ENCODE measurements at places on chromosomes 1 and 21.

DNA sequence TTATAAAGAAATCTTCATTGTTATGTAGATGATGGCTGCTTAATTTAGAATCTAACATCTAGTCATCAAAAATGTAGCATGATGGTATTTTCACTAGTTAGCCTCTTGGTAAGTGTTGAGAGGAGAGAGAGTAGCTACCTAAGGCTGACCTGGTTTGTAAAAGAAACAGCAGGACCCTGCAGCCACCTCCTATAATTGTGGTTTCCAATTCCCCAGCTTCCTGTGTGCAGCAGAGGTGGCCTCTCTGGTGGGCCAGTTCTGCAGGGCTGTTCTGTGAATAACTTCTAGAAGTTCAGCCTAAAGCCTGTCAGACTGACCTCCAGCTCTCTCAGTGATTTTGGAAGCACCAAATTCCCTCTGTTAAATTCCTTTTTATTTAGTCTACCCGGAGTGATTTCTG lies 246.4 kb upstream of the LRRC7 start:
- peak; percentile 10 for DNase-seq

- no peak for DNase-seq
Observed at GRCh38 chr21:43353282-43354025, 73.5 kb downstream of the SIK1 start.

DNA sequence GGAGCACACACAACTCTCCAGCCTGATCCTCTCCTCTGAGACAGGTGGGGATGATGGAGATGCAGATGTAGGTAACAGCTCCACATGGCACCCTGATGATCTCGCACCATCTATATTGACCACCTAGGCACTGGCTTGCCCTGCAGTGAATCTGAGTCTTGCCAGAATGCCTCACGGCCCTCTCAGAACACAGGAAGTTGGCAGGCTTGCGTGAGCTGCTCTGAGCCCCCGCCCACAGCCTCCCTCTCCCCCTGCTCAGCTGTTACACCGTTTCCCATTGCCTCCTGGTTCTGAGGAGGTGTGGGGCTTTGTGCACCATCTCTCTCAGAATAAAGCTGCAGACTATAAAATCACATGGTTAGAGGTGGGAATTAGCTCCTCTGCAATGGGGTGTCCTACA lies 48.0 kb downstream of the URB2 start:
- DNase-seq: no peak

DNA sequence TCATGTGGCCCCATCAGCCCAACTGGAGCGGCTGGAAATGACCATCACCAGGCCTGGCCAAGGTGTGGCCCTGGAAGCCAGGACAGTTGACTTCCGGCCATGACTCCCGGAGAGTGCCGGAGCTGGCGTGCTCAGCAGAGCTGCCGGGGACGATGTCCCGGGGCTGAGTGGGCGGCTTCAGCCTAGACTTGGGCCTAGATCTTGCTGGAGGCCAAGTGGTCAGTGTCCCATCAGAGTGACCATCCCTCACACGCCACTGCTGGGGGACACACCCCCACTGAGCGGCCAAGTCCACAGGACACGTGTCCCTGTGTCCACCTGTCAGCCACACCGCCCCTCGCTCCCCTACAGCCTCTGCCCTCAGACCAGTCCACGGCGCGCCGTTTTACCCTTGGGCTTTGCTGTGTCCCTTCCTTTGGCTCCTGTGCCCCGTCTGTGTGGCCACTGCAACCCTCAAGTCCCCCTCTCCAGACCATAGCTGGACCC lies 4.0 kb downstream of the FAAP20 start:
- no peak for DNase-seq

DNA sequence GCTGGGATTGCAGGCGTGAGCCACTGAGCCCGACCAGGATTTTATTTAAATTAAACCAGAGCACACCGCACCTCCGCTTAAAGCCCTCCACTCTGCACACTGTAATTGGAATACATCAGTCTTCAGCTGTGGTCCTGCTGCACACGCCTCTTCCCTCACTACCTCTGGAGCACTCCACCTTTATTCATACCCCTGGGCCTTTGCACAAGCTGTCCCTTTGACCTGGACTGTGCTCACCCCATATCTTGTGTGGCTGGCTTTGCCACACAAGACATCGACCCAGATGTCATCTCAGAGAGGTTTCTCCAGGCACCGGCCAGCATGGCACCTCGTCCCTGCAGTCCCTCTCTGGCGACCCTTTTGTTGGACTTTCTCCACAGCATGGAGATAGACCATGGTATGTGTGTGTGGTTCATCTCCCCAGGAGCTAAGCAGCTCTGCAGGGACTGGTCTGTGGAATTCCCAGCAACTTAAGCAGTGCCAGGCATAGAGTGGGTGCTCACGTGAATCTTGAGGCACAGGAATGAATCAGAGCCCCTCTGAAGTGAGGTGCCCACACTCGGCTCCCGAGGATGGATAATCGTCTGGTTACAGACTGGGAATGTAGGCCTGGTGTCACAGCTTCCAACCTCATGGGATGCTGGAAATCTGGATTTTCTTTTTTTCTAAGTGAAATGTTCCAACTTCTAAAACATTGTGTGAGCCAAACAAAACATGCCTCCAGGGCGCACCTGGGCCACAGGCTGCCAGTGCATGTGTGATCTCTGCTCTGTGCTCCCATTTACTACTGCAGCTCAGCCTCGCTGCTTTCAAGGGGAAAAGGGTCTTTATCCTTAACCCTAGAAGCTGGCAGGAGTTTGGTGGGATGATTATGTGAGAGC lies 61.9 kb downstream of the EVA1C start:
- no peak for DNase-seq

DNA sequence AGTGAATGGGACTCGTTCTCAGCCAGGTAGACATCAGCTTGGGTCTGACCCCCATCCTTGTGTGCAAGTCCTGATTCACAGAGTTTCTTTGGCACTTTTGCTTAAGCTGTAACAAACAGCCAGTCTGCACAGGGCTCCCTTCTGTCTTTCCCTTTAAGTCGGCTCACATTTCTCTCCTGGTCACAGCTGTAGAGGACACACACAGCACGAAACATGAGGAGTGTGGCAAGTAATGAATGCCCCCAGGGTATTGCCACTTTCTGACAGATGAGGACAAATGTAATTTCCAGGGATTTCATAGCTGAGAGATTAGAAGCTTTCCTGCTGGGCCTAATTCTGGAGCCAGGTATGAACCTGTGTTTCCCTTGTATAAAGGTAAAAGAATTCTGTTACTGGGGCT lies 423.5 kb downstream of the KIF26B start:
- DNase-seq: no peak

DNA sequence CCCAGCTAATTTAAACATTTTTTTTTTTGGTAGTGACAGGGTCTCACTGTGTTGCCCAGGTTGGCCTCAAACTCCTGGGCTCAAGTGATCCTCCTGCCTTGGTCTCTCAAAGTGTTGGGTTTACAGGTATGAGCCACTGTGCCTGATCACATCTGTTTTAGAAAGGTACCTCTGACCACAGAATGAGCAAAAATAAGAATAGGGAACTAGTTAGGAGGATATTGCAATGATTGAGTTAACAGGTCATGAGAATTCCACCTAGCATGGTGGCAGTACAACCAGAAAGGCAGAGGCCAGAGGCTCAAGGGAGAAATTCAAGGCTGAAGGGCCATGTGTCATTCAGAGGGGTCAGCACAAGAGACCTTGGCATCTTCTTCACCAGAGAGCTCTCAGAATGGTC lies 49.6 kb downstream of the ELAPOR1 start:
- DNase-seq: no peak

- DNase-seq: no peak
Observed at GRCh38 chr1:164651351-164651951, 92.5 kb downstream of the PBX1 start.

GRCh38 chr1:171141688-171142415 lies 43.2 kb upstream of the FMO2 start:
- no peak for DNase-seq

DNA sequence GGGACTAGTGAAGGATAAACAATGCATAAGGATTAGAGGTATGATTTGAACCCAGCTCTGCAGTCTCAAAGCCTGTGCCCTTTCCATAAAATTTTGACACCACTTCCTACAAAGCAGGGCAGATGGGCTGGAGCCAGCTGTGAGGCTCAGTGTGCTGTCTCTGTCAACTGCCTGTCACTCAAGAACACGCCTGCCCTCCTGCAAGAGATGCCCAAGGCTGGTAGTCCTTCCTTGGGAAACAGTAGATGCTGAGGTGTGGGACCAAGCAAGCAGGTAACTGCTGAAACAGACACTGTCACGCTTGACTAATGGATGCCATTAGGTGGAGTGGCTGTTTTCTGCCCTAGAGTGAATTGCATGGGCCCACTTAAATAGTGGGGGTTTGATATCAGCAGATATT lies 402.0 kb downstream of the PTPRU start:
- DNase-seq: no peak

DNA sequence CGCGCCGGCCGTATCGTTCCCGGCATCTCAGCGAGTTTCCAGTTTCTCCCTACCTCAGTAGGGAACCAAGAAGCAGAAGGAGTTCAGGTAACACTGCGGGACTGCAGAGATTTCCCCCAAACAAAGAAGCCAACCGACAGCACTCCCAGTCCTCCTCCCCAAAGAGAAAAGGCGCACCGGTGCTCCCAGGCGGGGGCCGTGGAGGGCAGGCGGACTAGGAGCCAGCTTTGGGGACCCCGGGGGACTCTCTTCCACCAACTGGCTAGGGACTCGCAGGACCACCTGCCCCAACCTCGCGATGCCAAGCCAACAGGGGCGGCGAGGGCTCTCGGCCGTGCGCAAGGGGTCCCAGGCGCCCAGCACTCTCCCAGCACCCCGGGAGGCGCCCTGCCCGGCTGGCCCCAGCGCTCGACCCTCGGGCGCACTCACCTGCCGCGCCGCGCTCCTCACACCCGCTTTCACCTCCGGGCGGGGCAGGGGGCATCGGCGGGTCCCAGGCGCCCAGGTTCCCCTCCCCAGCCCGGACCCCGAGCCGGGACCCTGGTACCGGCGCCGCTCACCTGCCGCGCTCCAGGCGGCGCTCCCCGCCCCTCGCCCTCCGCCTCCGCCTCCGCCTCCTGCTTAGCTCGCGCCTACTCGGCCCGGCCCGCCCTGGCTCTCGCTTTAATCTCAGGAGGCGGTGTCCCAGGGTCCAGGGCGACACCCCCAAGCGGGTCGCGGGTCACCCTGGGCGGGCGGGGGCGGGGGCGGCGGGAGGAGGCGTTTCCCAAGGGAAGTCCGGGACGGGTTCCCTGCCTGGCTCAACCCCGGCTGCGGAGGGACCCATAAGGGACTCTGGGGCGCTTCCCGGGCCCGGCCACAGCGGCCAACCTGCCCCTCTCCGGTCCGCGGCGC lies at the start of gene TMPRSS2:
TMPRSS2 (minus strand) TSS at position 638 of the 894 bp plus-strand sequence. CDS start 10,025 bp downstream, outside the sequence.
- DNase-seq: peak; percentile 65

- DNase-seq: no peak
Observed at GRCh38 chr1:230261928-230262650, 164.0 kb downstream of the PGBD5 start.

- DNase-seq: no peak
Observed at GRCh38 chr1:203544978-203545816, 51.2 kb downstream of the OPTC start.

DNA sequence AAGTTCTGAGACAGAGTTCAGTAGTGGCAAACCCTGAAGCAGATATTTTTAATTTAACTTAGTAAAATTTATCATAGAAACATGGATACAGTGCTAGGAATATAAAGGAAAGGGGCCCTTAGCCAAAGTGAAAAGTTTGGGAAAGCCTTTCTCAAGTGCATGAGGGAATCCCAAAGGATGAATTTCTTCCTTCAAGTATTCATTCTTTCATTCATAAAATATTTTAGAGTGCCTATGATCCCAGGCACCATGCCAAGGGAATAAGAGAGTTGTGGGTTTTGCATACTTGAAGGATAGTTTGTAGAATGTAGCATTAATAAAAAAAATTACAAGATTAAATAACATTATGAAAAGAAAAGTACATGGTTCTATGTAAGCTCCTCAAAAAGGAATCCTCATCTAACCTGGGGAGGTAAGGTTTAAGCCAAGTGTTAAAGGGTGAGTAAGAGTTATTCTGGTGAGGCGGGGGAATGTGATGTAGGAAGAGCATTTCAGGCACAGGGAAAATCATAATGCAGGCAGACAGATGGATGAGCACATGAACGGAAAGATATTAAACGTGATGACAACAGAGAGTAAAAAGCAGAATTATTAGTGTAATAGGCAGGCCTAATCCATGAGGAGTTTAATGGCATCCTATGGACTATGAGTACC lies 40.4 kb upstream of the NTNG1 start:
- no peak for DNase-seq

- DNase-seq: no peak
Observed at GRCh38 chr1:66282343-66282852, 251.6 kb upstream of the SGIP1 start.

GRCh38 chr1:31865728-31866449 lies 50.1 kb upstream of the SPOCD1 start:
- no peak for DNase-seq

GRCh38 chr1:3553166-3553939 lies 58.0 kb downstream of the MEGF6 start:
- DNase-seq: peak; percentile 73

DNA sequence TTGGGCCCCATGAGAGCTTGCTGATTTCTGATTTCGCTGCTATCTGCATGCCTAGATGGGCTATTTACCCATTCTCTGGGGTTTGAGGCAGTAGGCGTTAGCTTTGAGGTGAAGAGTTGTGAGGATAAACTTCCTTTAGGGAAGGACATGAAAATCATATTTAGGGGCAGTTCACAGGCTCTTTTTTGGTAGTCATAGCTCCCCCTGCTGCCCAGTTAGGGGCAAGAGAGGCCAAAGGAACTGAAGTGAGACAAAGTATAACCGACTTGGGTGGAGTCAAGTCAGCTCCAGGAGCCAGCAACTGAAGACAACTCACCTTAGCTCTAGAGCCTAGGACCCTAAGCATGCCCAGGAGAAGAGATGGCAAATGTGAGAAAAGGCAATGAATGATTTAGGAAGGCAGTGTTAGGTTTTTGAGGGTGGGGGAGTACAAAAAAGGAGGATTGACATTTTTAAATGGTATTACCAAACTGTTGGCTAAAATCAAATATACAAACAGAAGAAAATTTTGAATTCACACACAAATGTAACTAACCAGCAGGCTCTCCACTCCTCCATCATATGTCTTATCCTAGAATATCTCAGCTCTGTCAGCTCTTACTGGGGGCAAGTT lies 625.2 kb downstream of the LMO4 start:
- peak; percentile 54 for DNase-seq

GRCh38 chr1:113983391-113983790 lies 4.1 kb downstream of the OLFML3 start:
- DNase-seq: no peak

DNA sequence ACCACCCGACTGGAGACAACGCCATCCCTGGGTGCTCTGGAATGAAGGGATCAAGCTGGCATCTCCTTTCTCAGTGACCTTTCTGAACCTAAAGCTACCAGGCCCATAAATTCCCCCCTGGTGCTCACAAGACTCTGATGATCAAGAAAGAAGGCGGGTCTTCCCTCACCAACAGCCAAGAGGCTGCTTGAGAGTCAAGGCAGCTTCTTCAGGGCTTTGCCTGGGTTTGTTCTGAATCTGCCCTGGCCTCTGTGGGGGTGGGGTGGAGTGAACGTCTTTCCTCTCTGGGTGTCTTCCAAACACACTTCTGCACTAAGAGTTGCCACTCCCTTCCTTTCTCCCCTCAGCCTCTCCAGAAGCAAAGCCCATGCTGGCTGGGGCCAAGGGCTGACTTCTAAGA lies 36.1 kb downstream of the CD247 start:
- no peak for DNase-seq

Data from nephron progenitor cell (in vitro differentiated cells).